Foreskin fibroblast (primary cell): ENCODE measurements at places on chromosomes 6 and 20.

DNA sequence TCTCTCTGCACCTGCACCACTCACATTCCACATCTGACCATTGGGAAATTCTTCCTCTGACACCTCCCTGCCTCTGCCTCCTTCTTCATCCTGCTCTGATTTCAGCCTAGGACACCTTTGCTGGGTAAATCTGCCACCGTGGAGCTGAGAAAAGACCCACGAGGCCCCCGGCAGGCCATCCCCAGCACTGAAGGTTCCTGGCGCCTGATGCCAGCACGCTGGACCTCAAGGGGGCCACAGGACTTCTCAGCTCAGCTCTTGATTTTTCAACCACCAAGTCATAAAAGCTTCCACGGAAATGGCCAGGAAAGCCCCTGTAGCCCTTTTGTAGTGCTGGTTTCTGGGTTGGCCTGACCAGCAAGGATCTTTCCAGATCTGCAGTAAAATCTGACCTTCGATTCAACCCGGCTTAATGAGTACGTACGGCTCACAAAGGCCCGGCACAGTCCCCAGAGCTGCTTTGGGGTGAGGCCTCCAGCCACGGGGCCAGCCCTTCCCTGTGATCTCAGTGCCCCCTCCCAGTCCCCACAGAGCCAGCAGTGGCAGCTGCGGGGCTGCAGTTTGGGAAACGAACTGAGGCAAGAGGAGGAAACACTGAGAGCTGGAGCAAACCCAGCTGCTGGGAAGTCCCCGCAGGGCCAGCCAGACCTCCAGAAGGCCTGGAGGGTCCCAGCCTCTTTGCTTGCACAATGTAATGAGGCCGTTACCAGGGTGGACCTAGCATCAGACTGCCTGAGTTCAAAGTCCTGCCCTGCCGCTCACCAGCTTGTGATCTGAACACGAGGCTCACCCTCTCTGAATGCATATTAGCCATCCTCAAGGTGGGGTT lies 157.5 kb downstream of the BMP7 start:
- no peak for DNase-seq

DNA sequence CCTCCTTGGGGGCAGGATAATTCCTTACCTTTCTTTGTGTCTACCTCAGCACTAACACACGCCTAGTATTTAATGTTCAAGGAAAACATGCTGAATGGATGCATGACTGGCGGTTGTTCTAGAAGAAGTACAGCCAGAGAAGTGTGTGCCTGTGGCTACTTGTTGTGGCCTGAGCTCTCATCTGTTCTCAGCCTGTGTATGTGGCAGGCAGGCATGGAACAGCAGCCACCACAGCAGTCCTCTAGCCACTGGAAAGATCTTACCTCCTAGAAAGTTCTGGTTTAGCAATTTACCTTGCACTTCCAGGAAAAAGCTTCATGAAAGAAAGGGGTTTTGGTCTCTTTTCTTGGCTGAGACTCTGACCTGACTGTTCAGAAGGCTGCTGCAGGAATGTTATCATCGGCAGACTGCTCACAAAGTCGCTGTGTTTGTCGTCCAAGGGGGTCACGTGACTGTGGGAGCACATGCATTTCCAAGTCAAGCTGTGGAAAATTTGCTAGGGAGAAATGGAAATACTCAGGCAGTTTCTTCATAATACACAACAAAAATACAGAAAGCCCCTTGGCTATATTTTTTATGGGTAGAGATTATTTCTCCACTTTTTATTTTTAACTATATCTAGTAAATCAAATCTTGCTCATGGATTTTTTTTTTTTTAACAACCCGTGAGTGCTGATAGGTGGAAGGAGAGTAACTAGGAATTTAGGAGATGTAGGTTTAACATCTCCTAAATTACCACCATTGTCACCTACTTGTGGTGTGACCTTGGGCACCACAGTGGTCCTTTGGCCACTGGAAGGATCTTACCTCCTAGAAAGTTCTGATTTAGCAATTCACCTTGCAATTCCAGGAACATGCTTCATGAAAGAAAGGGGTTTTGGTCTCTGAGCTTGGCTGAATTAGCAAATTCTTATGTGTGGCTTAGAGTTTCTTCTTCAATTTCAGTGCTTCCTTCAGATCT lies 110.8 kb upstream of the GPR6 start:
- peak; percentile 62 for DNase-seq

- DNase-seq, result no peak
These were observed 12.6 kb downstream of the IFNGR1 start for GRCh38 chr6:137206577-137206976.

- DNase-seq, result peak; percentile 71
These were observed 3.2 kb downstream of the PTPN1 start for GRCh38 chr20:50513169-50514034.

GRCh38 chr6:152669895-152670294 lies 27.8 kb upstream of the MYCT1 start:
- peak; percentile 52 for DNase-seq

GRCh38 chr6:132122871-132123270 lies 171.7 kb upstream of the CCN2 start:
- no peak for DNase-seq

- DNase-seq, result peak; percentile 18
These were observed 28.0 kb upstream of the MCM9 start for GRCh38 chr6:118963003-118963402.

DNA sequence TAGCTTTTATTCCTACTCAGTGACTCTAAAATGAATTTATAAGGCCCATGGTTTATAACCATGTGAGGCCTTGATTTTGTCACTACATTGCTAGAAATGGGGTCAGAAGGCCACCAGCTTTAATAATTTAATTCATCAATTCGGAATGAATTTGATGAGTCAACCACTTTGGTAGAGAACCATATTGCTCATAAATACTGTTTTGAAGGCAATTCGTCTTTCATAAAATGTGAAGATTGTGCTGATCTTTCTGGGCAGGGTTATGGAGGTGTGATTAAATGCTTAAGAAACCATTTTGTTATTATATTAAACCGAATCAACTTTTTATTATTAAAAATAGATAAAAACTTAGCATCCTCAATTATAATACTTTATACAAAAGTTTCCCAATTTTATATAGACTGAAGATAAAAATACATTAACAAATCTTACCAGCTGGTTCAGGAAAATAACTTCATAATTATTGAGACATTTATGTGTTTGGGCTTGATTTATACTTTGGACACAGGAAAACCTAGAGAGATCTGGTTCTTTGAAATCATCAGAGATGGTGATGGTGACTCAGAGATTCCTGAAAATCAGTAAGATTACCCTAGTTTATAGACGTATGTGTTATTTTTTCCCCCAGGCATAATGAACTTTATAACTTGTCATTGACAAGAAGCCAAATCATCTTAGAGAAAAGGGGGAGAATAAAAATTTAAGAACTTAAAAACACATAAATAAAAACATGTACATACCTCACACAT lies 10.6 kb downstream of the HCRTR2 start:
- no peak for DNase-seq

GRCh38 chr6:158706369-158706982 lies 56.6 kb downstream of the SYTL3 start:
- peak; percentile 54 for DNase-seq

- no peak for DNase-seq
These were observed 41.4 kb upstream of the ARID1B start for GRCh38 chr6:156735751-156736150.

GRCh38 chr6:33860706-33861474 lies 57.1 kb upstream of the MLN start:
- peak; percentile 28 for DNase-seq

DNA sequence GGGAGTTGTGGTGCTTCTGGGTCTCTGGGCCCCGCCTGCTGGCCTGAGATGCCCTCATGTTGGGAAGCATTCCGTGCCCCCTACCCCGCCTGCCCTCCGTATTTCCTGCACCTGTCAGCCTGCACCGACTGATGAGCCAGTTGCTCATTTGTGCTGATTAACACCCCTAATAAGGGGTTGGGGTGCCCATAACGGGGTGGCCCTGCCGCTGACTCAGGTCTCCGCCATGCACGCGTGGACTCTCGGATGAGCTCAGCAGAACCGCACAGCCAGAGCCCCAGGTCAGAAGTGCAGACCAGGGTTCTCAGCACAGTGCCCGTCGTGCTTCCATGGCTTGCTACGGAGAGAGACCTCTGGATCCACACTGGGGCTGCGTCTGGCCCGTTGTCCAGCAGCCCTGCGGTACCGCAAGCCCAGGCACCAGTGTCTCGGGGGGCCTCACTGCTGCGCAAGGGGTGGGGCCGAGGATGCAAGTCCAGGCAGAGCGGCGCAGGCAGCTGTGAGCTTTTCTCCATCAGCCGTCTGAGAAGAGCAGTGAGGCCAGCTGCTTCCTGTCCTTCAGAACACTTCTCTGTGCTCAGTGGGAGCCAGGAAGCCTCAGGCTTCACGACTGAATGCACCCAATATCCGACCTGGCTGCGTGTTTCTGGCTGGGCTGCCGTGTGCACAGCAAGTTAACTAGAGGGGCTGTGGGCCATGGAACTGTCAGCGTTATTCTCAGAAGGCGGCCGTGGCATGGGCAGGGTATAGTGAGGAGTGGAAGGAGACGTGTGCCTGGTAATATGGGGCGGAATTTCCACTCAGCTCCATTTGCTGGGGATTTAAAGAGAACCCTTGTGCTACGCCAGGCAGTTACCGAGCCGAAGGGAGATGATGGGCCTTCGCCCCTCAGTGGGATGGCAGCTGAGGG lies 18.6 kb downstream of the MTG2 start:
- no peak for DNase-seq

DNA sequence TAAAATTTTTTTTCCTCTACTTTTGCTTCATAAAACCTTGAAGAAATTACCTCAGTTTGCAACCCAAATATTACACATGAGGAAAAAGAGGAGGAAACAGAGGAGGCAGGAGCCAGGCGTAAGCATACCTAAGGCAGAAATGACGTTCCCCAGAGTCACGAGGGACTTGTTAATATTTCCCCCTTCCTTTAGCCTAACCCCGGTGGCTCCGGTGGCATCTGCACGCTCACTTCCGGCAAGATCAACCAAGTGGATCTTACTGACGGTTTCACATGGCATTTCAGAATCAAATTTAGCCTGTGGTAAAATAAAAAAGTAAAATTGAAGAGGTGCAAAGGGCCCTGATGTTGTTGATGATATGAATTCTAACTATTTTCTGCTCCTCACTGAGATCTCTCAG lies 67.4 kb downstream of the KIF16B start:
- DNase-seq, result no peak

- DNase-seq, result no peak
These were observed 111.6 kb downstream of the EPHA7 start for GRCh38 chr6:93307505-93308409.

- DNase-seq, result no peak
These were observed 25.5 kb upstream of the PXDC1 start for GRCh38 chr6:3776881-3777507.

GRCh38 chr20:64220891-64221527 lies 34.5 kb upstream of the PCMTD2 start:
- DNase-seq, result no peak

GRCh38 chr6:46472243-46472642 lies 19.0 kb downstream of the RCAN2 start:
- DNase-seq, result no peak

DNA sequence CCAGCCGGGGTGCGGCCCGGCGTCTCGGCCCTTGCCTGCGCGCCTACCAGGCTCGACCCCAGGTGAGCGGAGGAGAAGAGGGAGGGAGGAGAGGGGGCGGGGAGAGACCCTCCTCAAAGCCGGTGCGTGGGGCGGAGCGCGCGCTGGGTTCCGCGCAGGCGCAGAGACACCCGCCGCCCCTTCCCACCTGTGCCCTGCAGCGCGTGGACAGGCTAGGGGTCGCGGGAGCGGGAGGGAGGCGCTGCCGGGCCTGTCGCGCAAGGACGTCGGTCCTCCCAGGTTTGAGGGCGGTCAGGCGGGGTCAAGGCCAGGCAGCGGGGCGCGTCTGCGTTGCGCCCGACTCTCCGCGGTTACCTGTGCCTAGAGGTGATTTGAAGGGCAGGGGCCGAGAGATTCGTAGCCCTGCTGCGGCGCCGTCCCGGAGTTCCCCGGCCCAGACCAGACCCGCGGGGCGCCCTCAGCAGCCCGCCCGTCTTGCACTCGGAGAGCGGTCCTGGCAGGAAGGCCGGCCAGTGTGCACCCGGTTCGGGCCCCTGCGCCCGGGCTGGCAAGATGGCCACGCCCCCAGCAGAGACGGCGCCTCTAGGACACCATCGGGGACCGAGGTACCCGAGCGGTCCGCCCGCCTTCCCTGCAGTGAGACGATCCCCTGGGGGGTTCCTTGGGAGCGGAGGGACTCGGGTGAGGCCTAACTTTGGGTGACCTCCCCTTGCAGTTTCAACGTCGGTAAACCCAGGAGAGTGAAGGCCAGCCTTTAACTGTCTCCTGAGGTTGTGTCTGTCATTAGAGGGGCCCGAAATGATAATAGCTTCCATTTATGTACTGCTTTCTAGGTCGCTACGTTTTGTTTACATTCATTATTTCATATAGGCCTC lies 546 bp downstream of the C6orf136 start:
- DNase-seq, result peak; percentile 56

- DNase-seq, result no peak
These were observed 155.1 kb downstream of the EYA2 start for GRCh38 chr20:47049771-47050170.

- DNase-seq, result no peak
These were observed 604.7 kb upstream of the CITED2 start for GRCh38 chr6:139979021-139979725.

DNA sequence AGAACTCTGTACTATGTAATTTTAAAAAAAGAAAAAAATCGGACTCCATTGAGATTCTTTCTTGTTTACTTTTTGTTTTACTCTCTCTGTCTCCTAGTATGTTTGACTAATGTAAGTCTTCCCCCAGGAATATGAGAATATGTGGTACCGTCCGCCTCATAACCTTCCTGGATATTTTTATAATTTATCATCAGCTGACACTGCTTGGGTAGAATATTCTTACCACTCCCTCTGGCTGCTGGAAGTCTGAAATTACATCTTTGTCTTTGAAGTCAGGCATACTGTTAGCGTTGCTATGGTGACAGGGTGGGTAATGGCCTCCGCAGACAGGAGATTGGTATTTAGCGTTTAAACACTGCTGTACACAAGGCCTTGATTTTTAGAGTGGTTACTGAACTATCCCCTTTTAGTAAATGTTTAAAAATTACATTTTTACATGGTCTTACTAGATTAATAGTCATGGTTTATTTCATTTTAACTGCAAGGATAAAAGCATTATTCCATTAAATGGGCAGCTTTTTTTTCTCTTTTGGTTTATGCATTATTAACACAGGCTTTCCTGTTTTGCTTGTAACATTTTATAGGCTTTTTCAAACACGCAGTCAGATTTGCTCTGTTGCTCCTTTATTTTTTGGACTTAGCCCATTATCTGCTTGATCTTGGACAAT lies 176.4 kb downstream of the ARID1B start:
- DNase-seq, result peak; percentile 93

DNA sequence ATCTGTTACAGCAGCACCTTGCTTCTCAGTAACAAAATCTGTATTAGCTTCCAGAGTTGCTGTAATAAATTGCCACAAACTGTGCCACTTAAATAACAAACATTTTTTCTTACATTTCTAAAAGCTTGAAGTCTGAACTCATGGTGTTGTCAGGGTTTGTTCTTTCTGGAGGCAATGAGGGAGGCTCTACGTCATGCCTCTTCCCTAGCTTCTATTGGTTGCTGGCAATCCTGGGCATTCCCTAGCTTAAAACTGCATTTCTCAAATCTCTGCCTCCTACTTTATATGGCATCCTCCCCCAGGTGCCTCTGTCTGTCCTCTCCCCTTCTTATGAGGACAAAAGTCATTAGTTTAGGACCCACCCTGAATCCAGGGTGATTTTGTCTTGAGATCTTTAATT lies 41.6 kb upstream of the TMEM244 start:
- no peak for DNase-seq

GRCh38 chr6:12065321-12066140 lies 53.4 kb downstream of the HIVEP1 start:
- DNase-seq, result no peak

GRCh38 chr20:54335299-54335698 lies 127.4 kb downstream of the PFDN4 start:
- no peak for DNase-seq

- DNase-seq, result no peak
These were observed 233.6 kb downstream of the SMOC2 start for GRCh38 chr6:168674595-168674994.
